Stimulated activated CD8-positive, alpha-beta memory T cell treated with anti-CD3 and anti-CD28 coated beads, Interleukin-4, amount 100 ng/mL, for 4 hours (primary cell): ENCODE measurements at places on chromosomes 4 and X.
A peak's percentile ranks its signal among the peaks of the same experiment; 100 is the strongest.

DNA sequence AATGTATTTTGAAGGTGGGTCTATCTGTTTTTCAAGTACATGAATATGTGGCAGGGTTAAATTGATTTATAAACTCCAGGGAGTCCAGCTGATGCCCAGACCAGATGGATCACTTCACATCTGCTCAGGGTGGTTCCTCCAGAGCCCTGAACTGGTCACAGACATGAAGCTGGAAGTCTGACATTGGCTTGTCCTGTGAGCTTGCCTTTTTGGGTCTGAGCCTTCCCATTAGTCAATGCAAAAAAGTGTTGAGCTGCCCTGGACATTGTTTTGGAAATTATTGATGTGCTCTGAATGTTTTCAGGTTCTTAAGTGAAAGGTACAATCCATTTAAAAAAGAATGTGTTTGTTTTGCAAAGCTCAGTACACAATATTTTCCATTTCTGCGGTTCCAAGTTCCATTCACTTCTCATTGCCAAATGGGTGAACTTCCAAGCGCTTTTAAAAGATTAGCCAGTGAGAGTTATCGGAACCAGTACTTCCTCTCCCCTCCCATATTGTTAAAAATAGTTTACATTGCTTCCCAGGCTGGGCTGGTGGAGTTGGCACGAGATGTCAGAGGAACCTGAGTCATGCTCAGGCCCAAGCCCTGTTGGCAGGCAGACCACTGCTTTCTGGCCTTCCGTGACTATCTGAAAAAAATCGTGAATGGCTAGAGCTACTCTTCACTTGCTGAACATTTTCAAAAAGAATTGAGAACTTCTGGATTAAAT, 52.1 kb downstream of the PDGFRA start:
- no peak for DNase-seq

DNA sequence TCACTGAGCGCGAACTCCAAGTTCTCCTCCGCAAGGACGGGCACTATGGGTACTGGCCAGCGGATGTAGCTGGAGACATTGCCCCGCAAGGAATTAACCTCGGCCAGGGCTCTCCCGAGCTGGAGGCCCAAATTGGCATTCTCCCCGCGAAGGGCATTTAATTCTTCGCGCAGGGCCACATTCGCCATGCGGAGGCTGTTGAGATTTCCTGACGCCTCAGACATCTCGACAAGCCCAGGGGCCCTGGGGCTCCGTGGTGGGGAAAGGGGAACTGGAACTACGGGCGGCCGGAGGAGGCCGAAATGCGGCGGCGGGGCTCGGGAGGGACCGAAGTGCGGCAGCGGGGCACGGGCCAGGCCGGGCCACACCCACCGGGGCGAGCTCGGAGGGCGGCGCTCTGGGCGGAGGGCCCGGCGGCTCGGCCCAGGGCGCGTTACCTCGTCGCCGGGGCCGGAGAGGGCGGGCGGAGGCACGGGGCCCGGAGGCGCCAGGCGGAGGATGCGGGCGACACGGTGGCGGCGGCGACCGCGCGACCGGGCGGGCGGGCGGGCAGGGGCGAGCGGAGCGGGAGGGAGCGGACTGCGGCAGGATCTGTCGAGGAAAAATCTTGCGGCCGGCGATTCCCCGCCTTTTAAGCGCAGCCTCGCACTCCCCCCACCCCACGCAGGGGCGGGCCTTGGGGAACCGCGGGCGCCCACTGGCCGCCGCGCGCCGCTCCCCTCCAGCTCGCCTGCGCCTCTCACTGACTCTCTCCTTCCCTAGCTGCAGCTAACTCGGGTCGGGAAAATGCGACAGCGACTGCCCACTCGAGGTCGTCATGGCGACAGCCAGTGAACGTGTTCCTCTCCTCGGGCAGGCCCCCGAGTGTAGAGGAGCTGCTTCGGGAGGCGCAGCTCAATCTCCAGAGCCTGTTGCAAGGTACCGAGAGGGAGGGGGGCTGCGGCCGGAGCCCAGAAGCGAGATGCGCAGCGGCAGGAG, at the start of gene RTL5:
TSS of gene RTL5 (minus strand) at position 599 of the 978 bp plus-strand sequence.
- DNase-seq, result peak; percentile 54

DNA sequence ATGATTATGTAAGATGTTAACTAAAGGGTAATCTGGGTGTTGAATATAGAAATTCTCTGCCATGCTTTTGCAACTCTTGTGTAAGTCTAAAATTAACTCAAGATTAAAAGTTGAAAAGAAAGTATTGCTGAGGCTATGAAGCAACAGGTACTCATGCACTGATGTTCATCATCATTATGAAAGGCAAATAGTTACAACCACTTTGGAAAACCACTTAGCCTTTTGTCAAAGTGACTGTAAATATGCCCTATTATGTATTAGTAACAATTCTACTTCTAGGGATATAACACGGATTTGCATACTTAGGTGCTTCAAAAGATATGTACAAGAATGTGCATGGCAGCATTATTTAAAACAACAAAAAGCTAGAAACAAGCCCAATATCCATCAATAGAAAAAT, 227.8 kb upstream of the CXXC4 start:
- DNase-seq, result no peak

DNA sequence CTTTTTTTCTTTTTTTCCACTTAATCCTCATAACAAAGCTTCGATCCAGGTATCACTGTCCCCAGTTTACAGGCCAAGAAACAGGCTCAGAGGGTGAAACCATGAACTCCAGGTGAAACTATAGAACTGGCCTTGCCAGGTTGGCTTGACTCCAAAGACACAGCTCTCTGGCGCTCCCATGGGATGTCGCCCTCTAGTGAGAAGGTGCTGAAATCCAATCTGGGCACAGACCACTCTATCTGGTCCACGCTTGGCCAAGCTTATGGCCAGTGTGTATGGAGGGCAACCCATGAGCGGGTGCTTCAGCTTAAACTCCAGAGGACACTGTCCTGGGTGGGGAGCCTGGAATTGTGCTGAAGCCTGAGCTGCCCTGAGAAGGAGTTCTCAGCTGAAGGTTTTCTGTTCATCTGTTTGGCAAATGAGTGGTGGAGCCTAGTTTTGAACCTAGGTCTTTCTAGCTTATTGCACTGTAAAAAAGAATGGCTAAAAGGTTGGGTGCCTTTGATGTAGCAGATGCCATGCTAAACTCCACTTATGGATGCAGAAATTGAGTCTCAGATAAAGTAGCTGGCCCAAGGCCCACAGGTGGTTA, 70.5 kb downstream of the SEL1L3 start:
- no peak for DNase-seq

GRCh38 chr4:103076747-103077347, at the start of gene SLC9B2:
SLC9B2 (minus strand) TSS chr4:103076761; CDS start chr4:103067550, 9,211 bp downstream.
- DNase-seq, result no peak

DNA sequence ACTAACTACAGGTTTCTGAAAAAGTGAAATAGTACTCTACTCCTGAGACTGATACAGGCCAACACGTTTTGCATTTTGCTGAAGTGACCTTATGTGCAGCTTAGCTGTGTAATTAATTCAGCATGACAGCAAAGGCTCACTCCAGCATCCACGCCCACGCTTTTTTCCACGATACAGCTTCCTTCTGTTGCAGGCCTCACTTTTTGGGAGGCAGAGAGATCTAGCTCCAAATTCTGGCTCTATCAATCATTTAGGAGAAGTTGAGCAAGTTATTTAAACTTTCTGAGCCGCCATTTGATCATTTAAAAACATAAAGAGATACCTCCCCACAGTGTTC, 160.3 kb downstream of the AFAP1 start:
- no peak for DNase-seq

DNA sequence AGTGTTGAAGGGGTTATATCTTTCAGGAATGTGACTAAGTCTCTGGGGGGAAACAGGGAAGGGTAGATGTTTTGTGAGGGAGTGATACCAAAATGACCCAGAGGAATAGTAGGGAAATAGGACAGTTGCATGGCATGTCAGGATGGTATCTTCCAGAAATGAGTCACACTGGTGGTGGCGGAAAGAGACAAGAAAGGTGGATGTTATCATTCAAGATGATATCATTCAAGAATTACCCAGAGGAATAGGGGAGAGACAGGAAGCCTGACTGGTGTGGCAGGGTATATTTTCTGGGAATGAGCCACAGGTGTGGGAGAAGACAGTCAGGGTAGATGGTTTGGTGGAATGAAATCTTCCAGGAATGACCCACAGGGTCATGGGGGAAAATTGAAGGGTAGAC, 61.1 kb downstream of the MAOA start:
- DNase-seq, result no peak

- DNase-seq, result no peak
Measured at GRCh38 chr4:16439768-16440167, 213.5 kb upstream of the TAPT1 start.
